ENCODE measurements at places on chromosomes 7 and 10.

- no peak for DNase-seq
Observed at GRCh38 chr10:77592946-77593636, 44.5 kb downstream of the KCNMA1 start.

GRCh38 chr7:22183522-22184280 lies 173.3 kb downstream of the RAPGEF5 start:
- DNase-seq, result no peak

GRCh38 chr10:24104895-24105294 lies 104.0 kb upstream of the KIAA1217 start:
- DNase-seq, result no peak

GRCh38 chr7:81811956-81812865 lies 42.4 kb upstream of the HGF start:
- no peak for DNase-seq

- peak; percentile 27 for DNase-seq
Observed at GRCh38 chr7:112056409-112056808, 149.8 kb downstream of the DOCK4 start.

DNA sequence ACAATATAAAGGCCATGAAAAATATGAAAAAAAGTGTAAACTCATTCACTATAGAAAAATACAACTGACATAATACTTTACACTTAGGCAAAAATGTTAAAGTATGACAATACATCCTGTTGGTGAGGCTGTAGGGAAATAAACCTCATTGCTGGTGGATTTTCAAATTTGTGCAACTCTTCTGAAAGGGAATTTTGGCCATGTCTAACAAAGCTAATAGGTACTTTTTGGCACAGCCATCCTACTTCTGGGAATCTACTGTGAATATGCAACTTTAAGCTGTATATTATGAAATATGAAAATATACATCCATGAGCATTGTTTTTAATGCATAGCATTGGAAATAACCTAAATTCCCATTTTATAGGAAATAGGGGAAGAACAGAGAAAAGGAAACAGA lies 13.4 kb upstream of the COA1 start:
- no peak for DNase-seq

GRCh38 chr10:100826983-100827818 lies 81.8 kb downstream of the PAX2 start:
- no peak for DNase-seq

- DNase-seq, result no peak
Observed at GRCh38 chr10:47359101-47359500, 10.9 kb downstream of the RBP3 start.

GRCh38 chr10:17225808-17226207 lies 2.2 kb upstream of the VIM start:
- no peak for DNase-seq

- no peak for DNase-seq
Observed at GRCh38 chr7:111954474-111955381, 251.5 kb downstream of the DOCK4 start.

- no peak for DNase-seq
Observed at GRCh38 chr7:36153571-36154097, 580 bp downstream of the EEPD1 start.

DNA sequence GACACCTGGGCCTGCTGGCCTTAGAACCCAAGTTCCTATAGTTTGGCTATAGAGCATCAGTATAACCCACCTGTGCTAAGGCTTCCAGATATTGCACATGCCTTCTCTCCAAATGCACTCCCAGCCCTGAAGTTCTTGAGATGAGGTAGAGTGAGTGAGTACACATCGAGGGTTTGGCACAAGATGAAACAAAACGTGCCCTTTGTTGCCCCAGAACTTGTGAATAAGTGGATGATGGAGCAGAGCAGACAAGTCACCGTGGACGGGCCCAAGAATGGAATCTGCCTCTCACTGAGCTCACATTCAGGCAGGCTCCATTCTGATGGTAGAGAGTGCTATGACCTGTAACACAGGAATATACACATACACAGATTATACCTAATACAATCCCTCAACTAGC lies 73.0 kb upstream of the STK17A start:
- no peak for DNase-seq

GRCh38 chr7:1359681-1360485 lies 99.4 kb downstream of the MICALL2 start:
- DNase-seq, result no peak

DNA sequence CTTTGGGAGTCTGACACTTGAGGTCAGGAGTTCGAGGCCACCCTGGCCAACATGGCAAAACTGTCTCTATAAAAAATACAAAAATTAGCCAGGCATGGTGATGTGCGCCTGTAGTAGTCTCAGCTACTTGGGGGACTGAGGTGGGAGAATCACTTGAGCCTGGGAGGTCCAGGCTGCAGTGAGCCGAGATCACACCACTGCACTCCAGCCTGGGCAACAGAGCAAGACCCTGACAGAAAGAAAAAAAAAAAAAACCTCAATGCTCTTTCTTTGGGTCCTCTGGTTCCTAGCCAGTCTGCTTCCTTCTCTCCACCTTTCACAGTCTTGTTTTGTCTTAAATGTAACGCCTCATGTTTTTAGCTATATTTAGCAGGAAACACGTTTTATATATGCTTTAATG lies 9.4 kb downstream of the OGDH start:
- no peak for DNase-seq

GRCh38 chr7:51589111-51589510 lies 272.5 kb upstream of the COBL start:
- DNase-seq, result no peak

DNA sequence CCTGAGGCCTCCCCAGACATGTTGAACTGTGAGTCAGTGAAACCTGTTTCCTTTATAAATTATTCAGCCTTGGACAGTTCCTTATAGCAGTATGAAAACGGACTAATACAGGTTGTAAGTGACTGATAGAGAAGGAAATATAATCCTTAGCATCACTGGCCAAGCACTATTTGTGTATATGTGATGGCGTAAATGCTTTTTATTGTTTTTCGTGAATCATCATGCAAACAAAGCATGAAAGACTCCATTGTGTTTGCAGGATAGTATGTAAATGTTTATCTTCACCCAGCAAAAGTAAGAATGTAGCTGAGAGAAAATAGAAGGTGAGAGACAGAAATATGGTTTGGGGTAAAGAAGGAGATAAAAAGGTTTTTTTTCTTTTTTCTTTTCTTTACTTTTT lies 92.5 kb upstream of the LRGUK start:
- no peak for DNase-seq

GRCh38 chr7:70486977-70487376 lies 645.0 kb upstream of the GALNT17 start:
- DNase-seq, result no peak
